ENCODE measurements at places on chromosomes 2 and 18. TPM values are rescaled to one million over a fixed set of nuclear protein-coding genes. Genes with fewer than 3 reads are reported as not detected.

Gene CRYGC
- not detected for total RNA-seq

Gene RFX8
- 0.48 TPM for total RNA-seq

Gene COLEC12
- total RNA-seq = not detected

Gene ABHD1
- 0.17 TPM for total RNA-seq

Gene CASP10
- 22.7 TPM for total RNA-seq

Gene FKBP7
- 1.7 TPM for total RNA-seq

Gene NT5C1B
- total RNA-seq = not detected

Gene PARD3B
- total RNA-seq = 1.5 TPM

- peaks cover 49% of the 10 kb centered on the region for H3K4me1 ChIP-seq
- H3K4me3 ChIP-seq = peak overlapping the region; percentile 92
- no peaks in the 10 kb centered on the region for H3K36me3 ChIP-seq
- H3K27ac ChIP-seq = peak overlapping the region; percentile 96
- no peak for ATAC-seq
Observed at GRCh38 chr2:181308766-181309515, 148.2 kb upstream of the ITGA4 start.

GRCh38 chr2:218859556-218859987 is at the start of gene WNT6:
WNT6 (plus strand) TSS chr2:218859805; CDS start chr2:218860038, 233 bp downstream.
- peak within 1 kb of the TSS; percentile 60 for H3K4me3 ChIP-seq
- no peak within 1 kb of the TSS for H3K27ac ChIP-seq
- ATAC-seq = peak; percentile 34
- peaks cover 77% of the 10 kb centered on the region for H3K27me3 ChIP-seq
- H3K36me3 ChIP-seq = no peaks in the 10 kb centered on the region
- no peaks in the 10 kb centered on the region for H3K4me1 ChIP-seq

DNA sequence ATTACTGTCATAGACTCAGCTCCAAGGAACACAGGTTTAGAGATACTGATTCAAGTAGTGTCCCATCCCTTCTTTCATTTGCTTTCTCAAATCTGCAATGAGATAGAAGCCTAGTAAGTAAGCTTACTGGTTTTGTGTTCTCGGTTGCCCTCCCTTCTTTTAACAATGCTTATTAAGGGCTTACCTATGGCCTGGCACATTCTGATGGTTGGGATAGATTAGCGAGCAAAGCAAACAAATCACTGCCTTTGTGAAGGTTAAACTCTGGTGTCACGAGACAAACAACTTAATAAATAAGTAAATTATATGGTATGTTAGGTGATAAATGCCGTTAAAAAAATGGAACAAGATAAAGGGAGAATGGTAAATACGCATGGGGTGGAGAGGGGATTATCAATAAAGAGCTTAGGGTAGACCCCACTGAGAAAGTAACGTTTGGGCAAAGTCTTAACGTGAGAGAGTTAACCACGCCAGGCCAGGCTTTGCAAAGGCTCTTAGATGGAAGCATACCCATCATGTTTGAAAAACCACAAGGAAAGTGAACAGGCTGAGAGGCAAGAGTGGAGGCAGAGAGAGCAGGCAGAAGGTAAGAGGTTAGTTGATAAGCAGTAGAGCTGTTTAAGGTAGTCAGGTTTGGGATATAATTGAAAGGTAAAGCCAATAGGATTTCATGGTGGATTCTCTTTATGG is 31.0 kb downstream of the EIF2AK3 start:
- H3K36me3 ChIP-seq = peaks cover 49% of the 10 kb centered on the region
- no peaks in the 10 kb centered on the region for H3K27me3 ChIP-seq
- peaks cover 20% of the 10 kb centered on the region for H3K4me1 ChIP-seq

- no peak overlapping the region for H3K27ac ChIP-seq
- no peaks in the 10 kb centered on the region for H3K4me1 ChIP-seq
- H3K27me3 ChIP-seq = no peaks in the 10 kb centered on the region
- no peaks in the 10 kb centered on the region for H3K36me3 ChIP-seq
Observed at GRCh38 chr2:68888038-68888704, 17.0 kb upstream of the BMP10 start.

DNA sequence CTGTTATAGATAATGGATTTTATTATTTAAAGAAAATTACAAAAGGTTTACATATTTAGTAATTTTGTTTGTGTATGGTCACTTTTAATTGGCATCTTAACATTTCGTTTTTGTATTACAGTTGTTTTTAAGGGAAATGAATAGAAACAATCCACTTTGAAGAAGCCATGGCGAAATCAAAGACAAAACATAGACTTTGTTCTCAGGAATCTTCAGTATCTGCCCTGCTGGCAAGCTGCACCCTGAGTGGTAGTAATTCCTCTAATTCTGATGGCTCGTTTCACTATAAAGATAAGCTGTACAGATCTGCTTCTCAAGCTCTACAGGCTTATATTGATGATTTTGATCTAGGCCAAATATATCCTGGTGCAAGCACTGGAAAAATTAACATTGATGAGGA is 2.7 kb downstream of the C18orf54 start:
- peaks cover 28% of the 10 kb centered on the region for H3K36me3 ChIP-seq
- no peak overlapping the region for H3K4me3 ChIP-seq
- H3K27ac ChIP-seq = no peak overlapping the region
- peaks cover 6% of the 10 kb centered on the region for H3K4me1 ChIP-seq

DNA sequence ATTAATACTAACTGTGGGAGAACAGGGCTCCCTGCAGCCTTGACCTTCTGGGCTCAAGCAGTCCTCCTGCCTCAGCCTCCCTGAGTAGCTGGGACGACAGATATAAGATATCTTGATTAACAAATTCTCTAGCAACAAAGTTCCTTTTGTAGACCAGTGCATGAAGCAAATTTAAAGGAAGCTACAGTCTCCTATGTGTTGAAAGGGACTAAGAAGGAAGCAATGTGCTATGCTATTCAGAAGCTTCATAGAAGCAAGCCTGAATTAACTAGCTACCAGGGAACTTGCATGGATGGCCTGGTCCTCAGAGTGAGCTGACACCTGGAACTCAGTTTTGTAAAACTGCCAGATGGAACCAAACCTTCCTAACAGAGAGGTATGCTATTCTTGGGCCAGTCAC is 33.2 kb downstream of the RAPH1 start:
- H3K4me3 ChIP-seq = no peak overlapping the region
- peaks cover 17% of the 10 kb centered on the region for H3K4me1 ChIP-seq
- no peaks in the 10 kb centered on the region for H3K36me3 ChIP-seq
- no peaks in the 10 kb centered on the region for H3K27me3 ChIP-seq
- H3K27ac ChIP-seq = no peak overlapping the region

GRCh38 chr18:47448956-47449355 is 197.5 kb upstream of the SKOR2 start:
- peaks cover 3% of the 10 kb centered on the region for H3K27me3 ChIP-seq
- no peak overlapping the region for H3K4me3 ChIP-seq
- H3K27ac ChIP-seq = no peak overlapping the region

- H3K27me3 ChIP-seq = peaks cover 4% of the 10 kb centered on the region
- peaks cover 7% of the 10 kb centered on the region for H3K4me1 ChIP-seq
- H3K4me3 ChIP-seq = peak overlapping the region; percentile 18
- peak; percentile 3 for ATAC-seq
- H3K36me3 ChIP-seq = no peaks in the 10 kb centered on the region
- no peak overlapping the region for H3K27ac ChIP-seq
Observed at GRCh38 chr2:127024769-127025358, 82.1 kb downstream of the BIN1 start.

GRCh38 chr18:13483316-13484270 is 242.8 kb downstream of the FAM210A start:
- H3K27ac ChIP-seq = peak overlapping the region; percentile 72
- H3K4me1 ChIP-seq = peaks cover 17% of the 10 kb centered on the region
- no peaks in the 10 kb centered on the region for H3K27me3 ChIP-seq

DNA sequence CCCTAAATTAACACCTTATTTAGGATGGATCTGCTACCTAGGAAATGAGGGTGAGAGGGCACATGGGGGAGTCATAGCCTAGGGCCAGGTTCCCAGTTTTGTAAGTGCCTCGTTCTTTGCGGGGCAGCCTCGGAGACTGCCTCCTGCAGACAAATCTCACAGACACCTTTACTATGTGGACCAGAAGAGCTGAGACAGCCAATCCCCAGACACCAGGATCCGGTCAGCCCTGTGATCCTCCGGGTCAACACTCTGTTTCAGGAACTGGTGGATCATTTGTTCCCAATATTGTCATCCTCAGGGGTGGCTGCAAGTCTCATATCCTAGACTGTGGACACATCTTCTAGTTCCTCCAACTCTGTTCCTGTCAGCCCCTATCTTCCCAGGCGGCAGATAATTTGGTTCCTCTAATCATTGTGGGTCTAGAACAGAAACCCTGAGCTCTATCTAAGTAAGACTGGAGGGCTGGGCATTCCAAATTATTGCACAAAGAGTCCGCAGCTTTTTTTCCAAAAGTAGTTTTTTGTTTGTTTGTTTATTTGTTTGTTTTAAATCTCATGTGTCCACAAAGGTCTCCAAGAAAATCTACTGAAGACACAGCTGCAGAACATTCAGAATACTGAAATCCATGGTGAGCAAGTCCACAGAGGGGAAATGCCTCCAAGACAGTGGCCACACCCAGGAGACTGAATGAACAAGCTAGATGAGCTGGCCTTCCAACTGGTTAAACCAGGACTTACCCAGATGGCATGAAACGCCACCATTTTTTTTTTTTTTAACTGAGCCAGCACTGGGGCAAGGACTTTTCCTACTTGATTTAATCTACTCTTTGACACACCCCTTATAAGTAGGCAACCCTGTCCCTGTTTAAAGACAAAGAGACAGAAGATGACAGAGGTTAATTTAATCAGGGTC is 6.2 kb upstream of the GDF7 start:
- H3K4me1 ChIP-seq = no peaks in the 10 kb centered on the region
- no peak overlapping the region for H3K27ac ChIP-seq
- H3K4me3 ChIP-seq = no peak overlapping the region
- ATAC-seq = peak; percentile 3
- H3K27me3 ChIP-seq = peaks cover 51% of the 10 kb centered on the region

DNA sequence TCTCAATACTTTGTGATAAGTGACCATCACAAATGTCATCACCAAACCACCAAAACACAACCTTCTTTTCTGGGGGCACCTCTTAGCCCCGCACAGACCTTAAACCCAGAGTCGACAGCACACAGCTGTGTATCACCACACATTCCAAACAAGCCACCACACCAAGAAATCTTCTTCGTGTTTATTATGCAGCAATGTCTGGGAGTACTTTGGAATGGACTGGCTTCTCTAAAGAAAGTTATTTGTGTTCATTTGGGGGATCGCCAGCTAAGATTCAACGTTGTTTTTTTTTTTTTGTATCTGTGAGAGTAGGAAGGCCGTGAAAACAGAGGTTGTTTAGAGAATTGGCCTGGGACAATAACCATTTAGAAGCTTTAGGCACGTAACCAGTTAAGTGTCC is 1.1 kb upstream of the MTA3 start:
- ATAC-seq = no peak
- H3K36me3 ChIP-seq = peaks cover 10% of the 10 kb centered on the region
- peak overlapping the region; percentile 56 for H3K27ac ChIP-seq
- H3K27me3 ChIP-seq = no peaks in the 10 kb centered on the region

DNA sequence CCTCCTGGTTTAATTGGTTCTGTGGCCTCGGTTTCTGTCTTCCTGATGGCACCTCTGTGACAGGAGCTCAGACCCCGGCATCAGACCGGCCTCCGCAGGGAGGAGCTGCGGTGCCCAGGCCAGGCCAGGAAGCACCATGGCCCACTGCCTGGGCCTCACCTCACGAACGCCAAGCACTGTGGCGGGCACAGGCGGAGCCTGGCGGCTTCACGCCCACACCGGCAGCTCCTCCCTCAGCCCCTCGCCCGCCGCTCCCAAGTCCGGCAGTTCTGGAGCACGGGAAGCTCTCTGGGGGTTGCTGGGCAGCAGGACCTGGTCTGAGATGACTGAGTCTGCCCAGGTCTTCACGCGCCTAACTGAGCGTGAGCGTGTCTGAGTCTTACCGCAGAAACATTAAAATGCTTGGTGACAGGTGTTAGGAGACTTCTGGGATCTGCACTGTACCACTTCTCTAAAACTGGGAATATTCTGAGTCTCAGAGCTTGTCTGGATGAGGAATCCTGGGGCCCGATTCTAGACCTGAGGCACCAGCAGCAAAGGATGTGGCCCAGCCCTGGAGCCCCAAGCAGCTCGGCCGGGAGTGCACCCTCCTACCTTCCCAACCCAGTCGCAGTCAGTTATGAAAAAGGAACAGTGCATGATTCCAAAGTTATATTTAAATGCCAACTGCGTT is 21.9 kb downstream of the RTP5 start:
- H3K4me3 ChIP-seq = no peak overlapping the region
- no peaks in the 10 kb centered on the region for H3K27me3 ChIP-seq
- H3K27ac ChIP-seq = no peak overlapping the region
- H3K36me3 ChIP-seq = peaks cover 28% of the 10 kb centered on the region
- no peak for ATAC-seq
- H3K4me1 ChIP-seq = peaks cover 18% of the 10 kb centered on the region

- no peaks in the 10 kb centered on the region for H3K4me1 ChIP-seq
- peaks cover 9% of the 10 kb centered on the region for H3K27me3 ChIP-seq
- no peak overlapping the region for H3K4me3 ChIP-seq
- no peaks in the 10 kb centered on the region for H3K36me3 ChIP-seq
- ATAC-seq = no peak
- no peak overlapping the region for H3K27ac ChIP-seq
Observed at GRCh38 chr2:29487967-29488555, 372.8 kb downstream of the CLIP4 start.

DNA sequence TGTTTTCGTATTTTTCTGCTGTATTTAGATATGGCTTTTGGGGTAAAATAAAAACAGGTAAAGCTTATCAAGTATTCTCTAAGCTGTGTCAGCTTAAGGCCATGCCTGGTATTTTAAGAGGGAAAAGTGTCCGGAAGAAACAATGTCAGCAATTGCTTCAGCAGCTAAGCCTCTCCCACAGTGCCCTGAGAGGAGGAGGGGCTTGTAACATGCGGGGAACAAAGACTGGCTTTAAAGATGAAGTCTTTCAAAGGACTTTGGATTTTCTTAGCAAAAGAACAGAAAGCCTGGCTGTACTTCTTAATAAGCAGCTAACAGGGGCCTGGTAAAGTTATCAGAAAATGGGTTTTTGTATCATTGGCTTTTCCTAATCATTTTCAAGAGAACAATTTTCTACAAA is 102.8 kb downstream of the PXDN start:
- no peak overlapping the region for H3K4me3 ChIP-seq
- no peaks in the 10 kb centered on the region for H3K4me1 ChIP-seq
- H3K36me3 ChIP-seq = no peaks in the 10 kb centered on the region
- H3K27me3 ChIP-seq = peaks cover 4% of the 10 kb centered on the region
- no peak for ATAC-seq

DNA sequence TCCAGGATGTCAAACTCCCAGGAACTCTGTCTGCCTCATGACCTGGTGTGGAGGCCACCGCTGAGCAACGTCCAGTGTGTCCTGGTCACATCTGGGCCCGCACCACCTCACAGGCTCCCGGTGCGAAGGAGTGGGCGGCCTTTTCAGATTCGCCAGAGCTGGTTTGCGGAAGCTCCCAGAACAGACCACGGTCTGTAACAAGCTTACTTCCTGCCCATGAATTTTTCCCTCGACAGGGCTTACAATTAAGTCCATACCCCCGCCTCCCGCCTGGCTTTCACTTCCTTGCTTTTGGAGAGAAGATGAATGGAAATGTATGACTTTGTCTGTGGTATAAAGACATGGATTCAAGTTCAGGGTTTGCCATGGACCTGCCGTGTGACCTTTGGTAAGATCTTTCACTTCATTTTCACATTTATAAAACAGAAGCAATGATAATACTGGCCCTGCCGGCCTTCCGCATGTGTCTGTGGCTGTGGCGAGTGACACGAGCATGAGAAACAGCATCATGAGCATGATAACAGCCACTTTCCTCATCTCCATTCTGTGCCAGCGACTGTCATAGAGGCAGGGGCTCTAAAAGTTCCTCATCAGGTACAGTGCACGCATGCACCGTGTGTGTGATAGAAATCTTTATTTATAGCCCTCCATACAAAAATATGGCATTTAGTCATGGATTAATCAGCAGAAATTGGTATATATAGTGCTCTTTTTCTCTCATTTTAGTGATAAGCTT is 31.0 kb upstream of the KCNF1 start:
- no peaks in the 10 kb centered on the region for H3K36me3 ChIP-seq
- no peak for ATAC-seq
- H3K4me1 ChIP-seq = no peaks in the 10 kb centered on the region
- no peak overlapping the region for H3K4me3 ChIP-seq
- peaks cover 7% of the 10 kb centered on the region for H3K27me3 ChIP-seq

Data from activated T-helper 17 cell treated with anti-CD3 and anti-CD28 coated beads, Interleukin-2, amount 50 U/mL, for 72 hours (primary cell).